ENCODE measurements at places on chromosomes 5 and 9. TPM values are rescaled to one million over a fixed set of nuclear protein-coding genes. Genes with fewer than 3 reads are reported as not detected.

Gene SLC35D2
- total RNA-seq, result 22.4 TPM

Gene CCNJL
- total RNA-seq, result 5.3 TPM

Gene PPP1R2B
- not detected for total RNA-seq

Gene CCL27
- not detected for total RNA-seq

Gene TEX10
- total RNA-seq, result 17.1 TPM

GRCh38 chr5:39604491-39604890 is 179.7 kb upstream of the DAB2 start:
- no peak for DNase-seq

Gene EQTN
- not detected for total RNA-seq

GRCh38 chr9:1612886-1613285 is 402.3 kb upstream of the SMARCA2 start:
- DNase-seq, result no peak

Gene TMEM215
- not detected for total RNA-seq

Gene PRDM9
- total RNA-seq, result not detected

DNA sequence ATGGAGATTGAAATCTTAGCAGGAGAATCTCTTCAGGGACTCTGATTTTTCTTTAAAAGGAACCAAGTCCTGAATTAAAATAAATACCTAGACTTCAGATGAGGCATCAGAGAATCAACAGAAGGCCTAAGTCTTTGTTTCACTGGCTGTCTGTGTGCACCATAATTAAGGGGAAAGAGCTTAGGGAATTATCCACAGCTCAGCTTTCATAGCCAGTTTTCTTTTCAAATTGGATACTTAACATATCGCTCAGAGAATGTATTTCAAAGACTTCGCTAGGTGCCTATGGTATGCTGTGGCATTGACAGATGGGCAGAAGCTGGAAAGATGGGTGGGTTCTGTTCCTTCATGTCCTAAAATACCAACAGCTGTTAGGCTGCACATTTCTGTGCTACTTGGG is 325.8 kb downstream of the TMEM38B start:
- no peak for DNase-seq

DNA sequence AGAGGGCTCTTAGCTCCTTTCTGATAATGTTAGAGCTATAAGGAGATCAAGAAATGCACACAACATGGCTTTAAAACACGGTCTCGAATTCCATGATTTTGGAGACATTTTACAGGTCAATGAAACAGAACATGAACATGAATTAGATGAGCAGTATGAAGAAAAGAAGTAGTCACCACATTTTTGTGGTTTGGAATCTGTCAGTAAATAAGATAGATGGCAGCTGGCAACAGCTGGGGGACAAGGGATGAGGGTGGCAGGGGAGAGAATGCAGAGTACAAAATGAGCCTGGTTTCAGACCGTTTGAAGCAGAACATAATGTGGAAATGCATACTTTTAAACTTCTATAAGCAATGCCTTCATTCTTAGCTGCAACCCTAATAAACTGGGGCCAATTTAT is 107.1 kb downstream of the OXCT1 start:
- no peak for DNase-seq

GRCh38 chr9:136330406-136330990 is 3.2 kb downstream of the GPSM1 start:
- DNase-seq, result no peak
